ENCODE measurements at places on chromosomes 1 and 21.

- no peak for DNase-seq
These were observed 4.4 kb upstream of the WDR64 start for GRCh38 chr1:241647658-241648057.

DNA sequence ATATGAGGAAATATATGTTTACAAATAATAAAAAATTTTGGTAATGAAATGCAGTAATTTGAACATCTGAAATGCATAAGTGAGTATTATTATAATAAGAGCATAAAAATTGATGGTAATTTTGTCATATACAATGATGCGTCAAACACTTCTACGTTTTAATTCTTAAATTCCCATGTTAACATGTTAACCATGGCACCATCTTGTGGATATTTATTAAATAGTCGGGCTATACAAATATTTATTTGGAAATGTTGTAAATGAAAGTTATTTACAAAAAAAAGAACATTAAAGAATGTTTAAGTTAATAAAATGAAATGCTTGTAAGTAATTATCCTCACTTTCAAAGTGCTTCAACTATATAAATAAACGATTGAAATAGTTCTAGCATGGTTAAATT lies 57.2 kb upstream of the C1orf185 start:
- DNase-seq = no peak

DNA sequence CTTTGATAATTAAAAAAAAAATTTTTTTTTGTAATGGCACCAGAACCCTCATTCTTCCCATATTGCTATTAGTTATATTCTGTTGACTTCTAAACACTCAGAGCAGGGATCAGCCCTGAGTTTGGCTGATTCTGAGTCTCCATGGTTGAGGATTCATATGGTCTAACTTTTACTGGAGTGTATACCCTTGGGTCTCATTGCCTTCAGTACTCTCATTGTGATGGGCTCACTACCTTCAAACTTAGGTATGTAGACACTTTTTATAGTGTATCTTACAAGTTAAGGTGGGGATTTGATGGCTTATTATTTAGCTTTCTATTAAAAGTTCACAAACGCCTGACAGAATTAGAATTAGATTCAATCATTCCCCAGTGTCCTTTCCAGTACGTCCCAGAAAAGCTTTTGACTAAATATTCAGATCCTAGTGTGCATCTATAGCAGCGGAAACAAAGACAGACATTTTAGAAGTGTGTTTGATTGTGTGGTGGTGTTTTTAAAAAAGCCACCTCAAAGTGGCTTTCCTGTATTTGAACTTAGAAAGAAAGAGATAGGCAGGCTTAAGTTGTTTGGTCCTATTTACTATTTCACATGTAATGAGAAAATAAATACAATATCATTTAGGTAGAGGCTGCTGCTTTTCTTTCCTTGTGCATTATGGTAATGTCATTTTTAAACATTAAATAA lies 1.4 kb downstream of the MACF1 start:
- DNase-seq = no peak

DNA sequence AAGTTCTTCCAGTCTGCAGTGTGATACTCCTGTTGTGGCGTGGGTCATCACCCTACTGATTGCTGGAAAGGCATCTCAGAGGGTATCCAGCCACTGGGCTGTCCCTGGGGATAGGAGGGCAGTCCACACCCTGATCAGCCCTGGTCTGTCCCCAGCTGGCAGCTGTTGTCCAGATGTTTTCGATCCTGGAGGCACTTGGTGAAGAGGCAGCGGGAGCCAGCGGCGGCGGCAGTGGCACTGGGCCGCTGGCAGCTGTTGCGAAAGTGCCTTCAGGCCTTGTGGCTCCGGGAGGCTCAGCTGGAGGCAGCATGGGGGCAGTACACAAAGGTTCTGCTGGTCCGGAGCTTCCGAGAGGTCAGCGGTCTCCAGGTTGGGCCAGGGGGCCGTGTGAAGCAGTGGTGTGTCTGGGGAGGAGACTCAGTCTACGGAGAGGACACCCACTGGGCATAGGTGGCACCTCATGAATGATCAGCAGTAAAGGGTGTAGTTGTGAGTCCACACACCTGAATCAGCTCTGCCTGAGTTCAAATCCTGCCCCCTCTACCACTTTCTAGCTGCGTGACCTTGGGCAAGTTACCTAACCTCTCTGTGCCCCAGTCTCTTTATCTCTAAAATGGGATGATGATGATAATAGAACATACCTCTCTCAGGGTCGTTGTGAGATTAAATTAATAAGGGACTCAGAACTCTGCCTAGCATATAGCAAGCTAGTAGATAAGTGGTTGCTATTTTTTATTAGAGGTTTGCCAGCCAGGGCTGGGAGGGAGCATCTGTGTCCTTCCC lies 6.1 kb downstream of the C1orf167 start:
- no peak for DNase-seq

GRCh38 chr1:59738152-59738551 lies 76.6 kb upstream of the HOOK1 start:
- DNase-seq = no peak

GRCh38 chr21:42026082-42026435 lies 15.9 kb upstream of the ZBTB21 start:
- no peak for DNase-seq

GRCh38 chr1:116346943-116347673 lies 25.9 kb upstream of the ATP1A1 start:
- DNase-seq = no peak

DNA sequence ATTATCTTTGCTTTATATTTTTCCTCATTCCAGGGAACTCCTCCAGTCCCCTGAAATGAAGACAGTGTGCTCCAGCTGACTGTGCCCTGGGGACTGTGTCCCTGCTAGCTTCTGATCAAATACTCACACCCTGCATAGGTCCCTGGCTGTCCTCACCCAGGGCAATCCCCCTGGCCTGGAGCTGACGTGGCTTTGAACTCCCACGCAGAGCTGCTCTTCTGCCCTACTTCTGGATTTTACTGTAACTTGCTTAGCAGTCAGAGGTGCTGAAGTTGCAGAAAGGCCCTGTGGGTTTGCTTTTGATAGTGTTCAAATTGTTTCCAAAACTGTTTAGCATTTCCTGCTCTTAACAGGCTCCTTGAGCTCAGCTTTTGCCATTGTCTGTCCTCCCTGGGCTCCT lies 186.5 kb downstream of the FASLG start:
- DNase-seq = no peak
